Neural crest cell (in vitro differentiated cells): ENCODE measurements at places on chromosomes 1 and 21.

DNA sequence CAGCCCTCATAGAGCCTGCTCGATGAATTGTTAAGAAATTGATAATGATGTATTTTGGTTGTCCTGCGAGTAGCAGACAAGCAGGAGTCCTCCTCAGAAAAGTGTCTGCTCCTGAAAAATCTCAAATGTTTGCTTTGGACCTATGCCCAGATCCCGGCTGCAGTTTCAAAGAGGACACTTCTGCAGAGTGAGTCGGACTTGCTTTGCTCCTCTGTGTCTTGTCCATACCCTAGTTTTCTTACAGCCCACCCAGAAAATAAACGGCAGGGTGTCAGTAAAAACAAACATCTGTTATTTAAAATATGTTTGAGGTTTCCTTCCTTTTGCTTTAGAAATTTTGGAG is 2.8 kb downstream of the S100A10 start:
- DNase-seq, result no peak

- no peak for DNase-seq
These were observed 203.1 kb downstream of the DENND1B start for GRCh38 chr1:197572169-197572568.

- no peak for DNase-seq
These were observed 35.0 kb upstream of the SCAF4 start for GRCh38 chr21:31766899-31767298.

DNA sequence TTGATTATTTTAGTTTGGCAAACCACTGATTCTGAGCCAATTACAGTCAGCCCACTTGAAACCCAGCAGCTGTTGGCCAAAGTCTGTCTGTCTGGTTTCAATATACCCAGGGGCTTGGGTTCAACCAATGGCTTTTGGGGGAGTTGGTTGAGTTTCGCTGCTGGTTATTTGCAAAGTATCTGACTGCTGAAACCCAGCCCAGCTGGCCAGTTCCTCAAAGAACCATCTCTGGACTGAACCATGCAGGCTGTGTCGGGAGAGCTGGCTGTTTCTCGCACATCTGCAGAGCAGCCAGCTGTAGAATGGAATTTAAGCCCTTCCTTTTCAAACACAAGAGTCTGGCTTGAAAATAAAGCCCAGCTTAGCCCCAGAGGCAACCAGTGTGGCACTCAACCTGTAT is 66.0 kb upstream of the PAX7 start:
- DNase-seq, result no peak

DNA sequence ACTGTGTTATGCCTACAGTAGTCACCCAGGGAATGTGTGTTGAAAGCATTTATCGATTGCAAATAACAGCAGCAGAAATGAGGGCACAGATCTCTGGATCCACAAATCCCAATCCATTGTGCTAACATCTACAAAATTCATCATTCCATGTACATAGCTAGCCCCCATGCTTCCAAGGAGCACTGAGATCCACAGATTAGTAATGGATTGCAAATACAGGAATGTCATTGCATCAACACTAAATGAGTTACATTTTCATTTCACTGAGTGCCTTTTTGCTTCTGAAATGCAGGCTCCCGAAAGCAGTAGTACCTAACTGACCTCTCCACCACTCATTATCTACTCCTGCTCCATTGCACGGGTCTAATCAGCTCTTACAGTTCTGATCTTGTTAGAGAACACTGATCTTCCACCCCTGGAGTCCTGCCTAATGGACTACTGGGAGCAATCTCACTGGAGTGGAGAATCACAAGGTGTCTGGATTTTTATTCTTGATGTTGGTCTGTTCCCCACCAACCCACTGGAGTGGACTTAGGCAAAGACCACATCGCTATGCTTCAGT is 30.5 kb downstream of the ASTN1 start:
- no peak for DNase-seq

GRCh38 chr1:230155021-230155420 is 88.0 kb downstream of the GALNT2 start:
- DNase-seq, result no peak

GRCh38 chr1:42152119-42152518 is 1.1 kb upstream of the GUCA2B start:
- no peak for DNase-seq

DNA sequence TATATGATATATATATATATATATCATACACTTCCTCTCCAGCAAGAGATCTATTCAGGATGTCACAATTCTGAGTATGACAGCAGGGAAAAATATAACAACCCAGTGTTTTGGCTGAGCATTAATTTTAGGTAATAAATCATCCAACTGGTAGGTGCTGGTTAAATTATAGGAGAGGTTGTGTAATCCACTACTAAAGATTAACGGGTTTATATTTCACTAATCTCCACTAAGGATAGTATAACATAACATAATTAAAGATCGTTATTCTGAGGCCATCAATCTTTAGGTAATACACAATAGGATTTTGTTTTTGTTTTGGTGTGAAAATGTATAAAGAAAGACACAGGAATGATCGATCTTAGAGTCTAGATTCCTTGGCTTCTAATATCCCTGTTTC is 102.2 kb downstream of the COQ8A start:
- DNase-seq, result no peak

DNA sequence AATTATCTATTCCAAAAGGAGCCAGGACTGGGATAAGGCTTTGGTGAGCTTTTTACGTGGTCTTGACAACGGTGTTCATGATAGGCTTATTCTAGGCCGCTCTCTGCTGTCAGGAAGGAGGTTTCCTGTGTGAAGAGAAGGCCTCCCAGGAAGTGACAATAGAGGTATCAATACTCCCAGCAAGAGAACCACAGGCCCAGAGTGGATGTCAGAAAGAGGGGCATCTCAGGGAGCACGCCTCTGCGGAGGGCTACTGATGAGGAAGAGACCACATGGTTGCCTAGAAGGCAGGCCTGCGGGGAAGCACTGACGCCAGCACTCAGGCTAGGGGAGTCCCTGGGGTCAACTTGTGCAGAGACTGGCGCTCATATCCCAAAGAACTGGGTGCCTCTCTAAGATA is 60.4 kb downstream of the ITPKB start:
- DNase-seq, result no peak

- no peak for DNase-seq
These were observed 3.0 kb downstream of the TCHH start for GRCh38 chr1:152112101-152112884.

DNA sequence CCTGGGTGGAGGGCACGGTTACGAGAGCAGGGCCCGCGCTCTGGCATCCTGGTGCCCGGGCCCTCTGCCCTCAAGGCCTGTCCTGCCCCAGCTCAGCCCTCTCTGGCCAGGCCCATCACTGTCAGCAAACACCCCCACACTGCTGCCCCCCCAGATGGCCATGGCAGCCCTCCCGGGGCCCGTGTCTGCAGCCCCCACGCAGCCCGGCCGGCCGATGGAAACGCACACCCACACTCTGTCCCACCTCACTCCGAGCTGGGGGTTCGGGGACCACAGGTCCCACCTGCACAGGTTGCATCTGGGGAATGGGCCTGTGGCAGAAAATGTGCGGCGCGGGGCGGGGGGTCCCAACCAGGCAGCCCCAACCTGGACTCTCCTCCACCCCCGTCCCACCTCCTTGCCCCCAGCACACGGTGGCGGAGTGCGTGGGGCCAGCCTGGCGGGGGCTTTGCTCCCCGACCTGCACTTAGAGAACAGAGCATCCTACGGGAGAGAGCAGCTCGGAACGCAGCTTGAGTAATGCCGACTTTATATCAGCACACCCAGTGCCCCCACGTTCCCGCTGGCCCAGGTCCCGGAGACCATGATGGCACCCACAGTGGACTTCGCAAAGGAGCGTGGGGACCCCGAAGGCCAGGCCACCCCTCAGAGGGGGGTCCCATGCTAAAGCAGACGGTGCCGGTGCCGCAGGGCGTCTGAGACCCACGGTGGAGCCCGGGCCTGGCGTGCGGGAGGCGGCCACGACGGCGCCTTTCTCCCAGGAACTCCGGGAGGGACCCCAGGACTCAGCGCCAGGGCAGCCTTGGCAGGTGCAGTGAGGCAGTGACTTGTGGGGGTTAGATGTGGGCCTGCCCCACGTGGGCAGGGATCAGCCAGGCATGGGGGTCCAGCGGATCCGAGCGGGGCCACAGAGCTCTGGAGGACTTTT is 7.5 kb upstream of the RNF223 start:
- DNase-seq, result no peak

- no peak for DNase-seq
These were observed 86.0 kb upstream of the VAMP3 start for GRCh38 chr1:7684861-7685635.

GRCh38 chr1:12604114-12604874 is 13.7 kb downstream of the DHRS3 start:
- no peak for DNase-seq

DNA sequence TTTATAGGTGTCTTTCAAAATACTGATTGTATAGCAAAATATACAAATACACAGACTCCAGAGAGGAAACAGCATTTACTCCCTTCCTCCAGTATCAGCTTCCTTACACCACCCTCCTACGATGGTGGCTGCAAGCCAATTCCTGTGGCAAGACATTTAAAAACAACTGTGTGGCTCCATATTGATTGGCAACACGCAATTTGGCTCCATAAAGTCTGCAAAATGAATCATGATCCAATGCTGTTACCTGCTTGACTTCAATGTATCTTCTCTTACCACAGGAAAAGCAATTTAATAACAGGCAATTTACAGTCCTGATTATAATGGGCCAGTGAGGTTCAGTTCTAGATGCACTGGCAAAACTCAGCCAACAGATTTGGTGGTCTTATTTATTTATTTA is 19.7 kb upstream of the ATP6V1G3 start:
- DNase-seq, result no peak

- DNase-seq, result no peak
These were observed 37.2 kb downstream of the RHBG start for GRCh38 chr1:156406251-156406650.

GRCh38 chr1:39711104-39711965 is 20.1 kb upstream of the HPCAL4 start:
- no peak for DNase-seq

DNA sequence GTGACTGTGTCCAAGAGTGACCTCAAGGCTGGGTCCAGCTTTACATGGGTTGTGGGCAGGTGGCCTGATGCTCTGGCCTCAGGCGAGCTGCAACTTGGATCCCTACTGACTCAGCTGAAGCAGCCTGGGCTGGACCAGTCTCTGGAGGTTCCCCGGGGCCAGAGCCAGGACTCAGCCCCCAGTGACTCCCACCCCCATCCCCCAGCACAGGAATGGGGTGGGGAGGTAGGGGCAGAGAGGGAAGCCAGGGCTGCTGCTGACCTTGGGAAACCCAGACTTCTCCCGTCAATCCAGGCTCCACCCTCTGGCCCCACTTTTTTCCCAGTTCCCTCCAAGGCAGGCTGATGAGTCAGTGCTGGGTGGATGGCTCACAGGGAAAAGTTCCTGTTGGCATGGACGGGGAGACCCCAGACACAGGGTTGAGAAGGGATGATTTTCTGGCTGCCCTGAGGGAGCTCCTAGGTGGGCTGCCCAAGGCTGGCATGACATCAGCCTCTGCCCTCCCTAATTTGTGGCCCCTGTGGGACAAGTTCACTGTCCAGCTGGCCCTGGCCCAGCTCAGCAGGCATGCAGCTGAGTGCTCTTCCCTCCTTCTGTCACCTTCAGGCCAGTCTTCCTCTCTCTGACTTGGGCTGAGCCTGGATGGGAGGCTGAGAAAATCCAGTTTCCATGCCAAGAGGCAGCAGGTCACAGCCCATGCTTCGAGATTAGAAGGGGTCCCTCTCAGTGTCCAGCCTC is 2.2 kb downstream of the ZC3H12A start:
- no peak for DNase-seq

- no peak for DNase-seq
These were observed 18.6 kb downstream of the ABCG1 start for GRCh38 chr21:42237577-42237976.

- DNase-seq, result no peak
These were observed 176.4 kb downstream of the ETS2 start for GRCh38 chr21:38982096-38982495.

DNA sequence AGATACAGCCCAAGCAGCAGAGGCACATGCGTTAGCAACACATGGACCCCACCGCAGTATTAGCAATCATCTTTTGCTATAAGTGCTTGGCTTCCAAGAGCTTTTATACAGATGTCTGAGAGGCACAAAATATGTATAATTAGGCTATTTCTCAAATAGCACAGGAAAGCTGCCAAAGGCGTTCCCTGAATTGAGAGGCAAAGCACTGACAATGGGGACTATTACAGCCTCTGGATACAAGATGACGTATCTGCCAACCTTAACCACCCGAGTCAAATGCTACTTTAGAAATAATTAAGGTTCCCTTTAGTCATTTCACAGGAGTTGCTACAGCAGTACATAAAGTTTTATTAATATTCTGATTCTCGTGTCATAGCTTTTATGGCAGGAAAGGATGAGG is 6.4 kb downstream of the STMN1 start:
- no peak for DNase-seq

DNA sequence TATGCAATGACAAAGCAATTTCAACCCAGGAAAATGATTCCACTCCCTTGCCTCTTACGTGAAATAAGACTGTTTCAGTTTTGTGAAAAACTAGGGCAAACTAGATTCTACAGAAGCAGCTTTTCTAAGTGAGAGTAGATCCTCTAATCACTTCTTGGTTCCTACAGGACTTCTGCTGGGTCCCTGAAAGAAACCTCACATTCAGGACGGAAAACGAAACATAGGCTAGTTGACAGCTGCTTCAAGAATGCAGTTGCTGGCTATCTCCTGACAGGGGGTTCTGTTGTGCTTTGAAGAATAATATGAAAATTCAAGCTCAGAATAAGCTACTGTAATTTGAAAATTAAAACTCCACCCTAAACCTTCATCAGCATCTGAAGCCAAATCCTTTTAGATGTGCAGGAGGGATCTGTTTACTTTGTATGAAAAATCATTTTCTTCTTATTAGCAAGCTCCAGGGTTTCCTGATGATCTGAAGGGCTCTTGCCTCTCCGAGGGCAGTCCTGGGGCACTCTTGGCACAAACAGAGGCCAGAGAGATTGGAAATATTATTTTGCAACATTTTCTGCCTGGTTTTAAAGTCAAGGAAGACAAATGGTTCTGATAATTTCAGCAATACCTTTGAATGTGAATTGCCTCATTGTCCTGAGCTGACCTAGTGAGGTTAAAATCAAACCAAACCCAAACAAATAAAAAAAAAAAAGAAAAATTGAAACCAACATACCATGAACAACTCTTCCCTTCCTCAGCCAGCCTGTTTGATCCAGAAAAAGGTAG is 55.0 kb downstream of the NTMT2 start:
- no peak for DNase-seq

- no peak for DNase-seq
These were observed 33.2 kb downstream of the VCAM1 start for GRCh38 chr1:100752791-100753190.

GRCh38 chr1:59625384-59625783 is 189.4 kb upstream of the HOOK1 start:
- no peak for DNase-seq
